ENCODE measurements at places on chromosomes 2 and 18.

- DNase-seq: no peak
Observed at GRCh38 chr2:232406556-232407310, at the start of gene ALPG. Gene ALPG, plus strand, starts transcription at chr2:232406844. Its CDS starts 51 bp downstream, at chr2:232406895.

DNA sequence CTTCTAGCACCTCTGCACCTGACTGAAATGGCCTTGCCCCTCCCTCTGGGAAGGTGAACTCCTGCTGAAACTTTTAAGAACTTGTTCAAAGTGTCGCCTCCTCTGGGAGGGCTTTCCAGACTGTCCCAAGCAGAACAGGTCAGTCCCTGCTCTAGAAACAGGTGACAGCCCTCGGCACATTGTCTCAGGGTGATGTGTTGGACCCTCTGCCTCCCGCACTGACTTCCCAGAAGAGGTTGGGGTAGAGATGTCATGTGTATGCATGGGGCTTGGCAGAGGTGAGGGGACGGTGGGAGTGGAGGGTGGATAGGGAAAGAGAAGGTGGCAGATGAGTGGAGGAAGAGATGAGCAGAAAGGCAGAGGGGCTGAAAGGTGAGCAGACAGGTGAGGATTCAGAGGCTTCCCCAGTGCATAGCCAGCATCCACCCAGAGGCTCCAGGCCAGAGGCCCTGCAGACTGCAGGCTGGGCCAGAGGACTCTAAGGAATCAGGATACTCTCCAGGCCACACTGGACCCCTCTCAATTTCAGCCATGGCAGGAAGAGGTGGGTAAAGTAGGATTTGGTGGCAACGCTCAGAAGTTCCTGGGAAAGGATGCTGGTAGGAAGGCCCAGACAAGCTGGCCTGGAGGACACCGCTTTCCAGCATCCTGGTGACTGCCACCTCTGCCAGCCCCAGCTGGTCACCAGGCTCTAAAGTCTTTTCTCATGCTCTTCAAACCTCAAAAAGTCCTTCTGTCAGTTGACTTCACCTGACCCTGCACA lies 24.8 kb upstream of the TNS1 start:
- DNase-seq: peak; percentile 3

- DNase-seq: no peak
Observed at GRCh38 chr18:57131782-57132181, 15.1 kb upstream of the BOD1L2 start.

- DNase-seq: no peak
Observed at GRCh38 chr18:58386780-58387179, 242.1 kb downstream of the ALPK2 start.

GRCh38 chr2:133641942-133642725 lies 73.9 kb upstream of the NCKAP5 start:
- DNase-seq: peak; percentile 9

GRCh38 chr2:121902616-121903015 lies 147.2 kb downstream of the TSN start:
- DNase-seq: peak; percentile 56

GRCh38 chr2:11357428-11357972 lies 13.1 kb upstream of the ROCK2 start:
- no peak for DNase-seq

GRCh38 chr2:38430196-38430595 lies 53.1 kb upstream of the ATL2 start:
- no peak for DNase-seq

DNA sequence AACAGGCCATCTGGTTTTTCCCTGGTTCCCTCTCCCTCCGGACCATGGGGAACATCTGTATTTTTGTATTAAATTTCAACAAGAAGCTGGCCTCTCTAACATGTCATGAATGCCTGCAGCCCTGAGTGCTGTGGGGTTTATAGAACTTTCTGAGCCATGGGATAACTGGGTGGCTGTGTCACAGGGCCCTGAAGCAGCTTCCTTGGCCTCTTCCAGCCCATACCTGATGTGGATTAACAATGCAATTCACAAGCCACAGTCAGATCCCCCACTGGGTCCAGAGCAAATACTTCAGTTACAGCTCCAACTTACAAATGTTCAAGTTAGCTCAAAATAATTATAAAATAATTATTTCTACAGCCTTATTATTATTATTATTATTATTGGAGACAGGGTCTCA lies 307.8 kb upstream of the CELF4 start:
- DNase-seq: no peak

- no peak for DNase-seq
Observed at GRCh38 chr18:43442131-43442530, 164.8 kb upstream of the SYT4 start.

- peak; percentile 50 for DNase-seq
Observed at GRCh38 chr2:160419776-160420505, 73.7 kb downstream of the RBMS1 start.

- DNase-seq: no peak
Observed at GRCh38 chr2:234914371-234915154, 37.3 kb upstream of the SH3BP4 start.

DNA sequence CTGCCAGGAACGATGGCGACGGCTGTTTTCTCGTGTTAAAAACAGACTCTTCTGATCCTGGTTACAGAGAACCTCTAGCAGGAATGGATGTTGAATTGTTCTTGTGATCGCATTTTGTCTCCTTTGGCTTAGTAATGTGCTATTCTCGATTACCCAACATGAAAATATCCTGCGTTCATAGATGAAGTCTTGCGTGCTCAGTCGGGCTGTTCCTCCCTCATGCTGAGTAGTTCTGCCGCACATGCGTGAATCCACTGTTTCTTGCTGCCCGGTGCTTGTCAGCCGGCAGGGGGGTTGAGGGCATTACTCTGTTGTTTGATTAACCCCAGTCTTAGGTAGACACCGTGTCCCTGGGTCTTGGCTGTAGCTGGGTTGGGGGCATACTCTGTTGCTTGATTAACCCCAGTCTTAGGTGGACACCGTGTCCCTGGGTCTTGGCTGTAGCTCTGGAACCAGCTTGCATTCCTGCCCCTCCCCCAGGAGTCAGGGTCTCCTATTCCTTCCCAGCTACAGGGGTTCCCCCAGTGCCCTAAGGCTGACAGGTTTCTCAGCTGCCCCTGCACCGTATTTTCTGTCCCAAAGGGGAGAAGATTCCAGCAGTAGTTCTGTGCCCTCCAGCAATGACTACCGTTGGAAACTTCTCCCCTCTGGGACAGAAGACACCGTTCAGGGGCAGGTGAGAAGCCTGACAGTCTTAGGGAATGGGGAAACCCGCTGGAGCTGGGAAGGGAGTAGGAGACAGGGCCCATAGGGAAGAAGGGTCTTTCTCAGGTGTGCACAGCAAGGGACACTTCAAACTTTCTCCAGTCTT lies 22.1 kb upstream of the ASB1 start:
- DNase-seq: no peak

DNA sequence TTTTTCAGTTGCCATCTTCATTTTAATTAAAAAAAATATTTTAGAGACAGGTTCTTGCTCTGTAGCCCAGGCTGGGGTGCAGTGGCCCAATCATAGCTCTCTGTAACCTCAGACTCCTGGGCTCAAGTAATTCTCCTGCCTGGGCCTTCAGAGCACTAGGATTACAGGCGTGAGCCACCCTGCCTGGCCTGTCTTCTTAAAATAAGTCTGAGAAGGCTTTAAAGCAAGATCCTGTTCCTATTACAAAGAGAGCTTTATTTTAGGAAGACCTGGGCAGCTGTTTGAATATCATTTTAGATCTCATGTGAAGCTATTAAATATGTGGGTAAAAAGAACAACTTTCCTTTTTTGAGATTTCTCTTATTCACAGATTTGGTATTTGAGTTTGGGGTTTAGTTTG lies 1.5 kb downstream of the FAM228A start:
- no peak for DNase-seq

- no peak for DNase-seq
Observed at GRCh38 chr18:72283148-72283925, 260.8 kb downstream of the CBLN2 start.

- DNase-seq: no peak
Observed at GRCh38 chr2:228681979-228682378, 500.5 kb upstream of the SPHKAP start.

- DNase-seq: no peak
Observed at GRCh38 chr18:48393776-48394175, 15.4 kb downstream of the ZBTB7C start.

DNA sequence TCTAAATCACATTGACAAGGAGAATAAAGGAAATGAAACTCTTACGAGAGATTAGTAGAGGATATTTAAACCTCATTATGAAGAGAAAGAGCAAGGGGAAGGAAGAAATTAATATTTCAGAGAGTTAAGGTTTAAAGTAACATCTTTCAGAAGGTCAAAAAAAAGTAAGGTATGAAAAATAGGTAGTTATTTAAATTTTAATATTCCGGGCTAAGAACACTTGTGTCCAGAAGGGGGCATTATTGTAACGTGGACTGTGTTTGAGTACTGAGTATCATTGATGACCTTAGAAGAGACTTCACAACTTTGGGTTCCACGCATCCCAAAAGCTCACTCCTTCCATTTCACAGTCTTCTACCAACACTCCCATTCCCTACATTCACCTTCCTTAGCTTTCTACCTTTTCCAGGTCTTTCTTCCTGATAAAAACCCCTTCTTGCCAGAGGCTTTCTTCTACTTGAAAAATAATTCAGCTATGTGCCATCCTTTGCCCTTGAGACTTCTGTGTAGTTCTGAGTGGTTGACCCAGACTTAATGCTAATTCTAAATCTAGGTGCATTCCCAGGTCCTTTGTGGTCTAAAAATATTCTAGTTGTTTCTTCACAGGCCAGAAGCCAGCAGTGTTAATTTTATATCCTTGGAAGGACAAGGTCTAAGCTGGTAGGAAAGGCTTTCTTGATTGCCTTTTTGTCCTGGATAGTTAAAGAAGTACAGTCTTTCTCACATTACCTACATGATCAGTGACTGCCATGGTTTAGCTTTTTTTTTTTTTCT lies 16.5 kb downstream of the DYNC1I2 start:
- peak; percentile 46 for DNase-seq

DNA sequence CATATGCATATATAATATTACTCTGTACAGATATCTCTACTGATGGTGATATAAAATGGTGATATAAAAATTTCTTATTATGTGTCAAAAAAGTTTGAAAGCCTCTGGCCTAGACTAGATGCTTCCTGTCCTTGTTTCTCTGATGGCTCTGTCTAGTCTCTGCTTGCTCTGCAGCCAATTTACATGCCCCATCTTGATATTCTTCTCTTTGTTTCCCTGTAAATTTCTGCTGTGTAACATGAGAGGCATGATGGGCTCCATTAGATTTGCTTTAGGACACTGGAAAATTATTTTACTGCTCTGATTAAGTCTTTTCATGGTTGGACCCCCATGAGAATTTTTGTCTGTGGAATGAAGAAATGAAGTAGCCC lies 24.3 kb downstream of the BABAM2 start:
- DNase-seq: no peak

DNA sequence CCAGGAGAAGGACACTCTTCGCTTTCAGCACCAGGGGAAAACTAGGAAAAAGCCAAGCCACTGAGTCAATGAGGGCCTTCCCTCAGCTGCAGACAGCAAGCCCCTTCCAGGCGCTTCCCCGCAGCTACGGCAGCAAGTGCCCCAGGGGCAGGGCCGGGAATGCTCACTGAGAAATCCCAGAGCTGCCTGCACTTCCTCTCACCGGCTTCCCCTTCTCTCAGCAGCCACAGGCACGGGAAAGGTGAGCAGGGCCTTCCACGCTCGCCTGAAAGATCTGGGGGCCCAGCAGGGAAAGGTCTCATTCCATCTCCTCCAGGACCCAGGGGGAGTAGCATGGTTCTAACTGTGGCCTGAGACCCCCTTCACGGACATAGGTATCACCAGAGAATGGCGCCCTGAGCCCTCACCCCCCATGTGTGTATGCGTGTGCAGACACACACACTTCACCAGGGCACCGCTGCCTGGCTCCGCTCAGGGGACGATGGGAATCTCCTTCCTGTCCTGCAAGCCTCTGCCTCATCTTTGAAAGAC lies 29.6 kb upstream of the FOSL2 start:
- no peak for DNase-seq

- DNase-seq: no peak
Observed at GRCh38 chr2:236932831-236933361, 152.8 kb upstream of the COPS8 start.

GRCh38 chr2:231161877-231162329 lies 36.5 kb upstream of the ARMC9 start:
- DNase-seq: peak; percentile 77

DNA sequence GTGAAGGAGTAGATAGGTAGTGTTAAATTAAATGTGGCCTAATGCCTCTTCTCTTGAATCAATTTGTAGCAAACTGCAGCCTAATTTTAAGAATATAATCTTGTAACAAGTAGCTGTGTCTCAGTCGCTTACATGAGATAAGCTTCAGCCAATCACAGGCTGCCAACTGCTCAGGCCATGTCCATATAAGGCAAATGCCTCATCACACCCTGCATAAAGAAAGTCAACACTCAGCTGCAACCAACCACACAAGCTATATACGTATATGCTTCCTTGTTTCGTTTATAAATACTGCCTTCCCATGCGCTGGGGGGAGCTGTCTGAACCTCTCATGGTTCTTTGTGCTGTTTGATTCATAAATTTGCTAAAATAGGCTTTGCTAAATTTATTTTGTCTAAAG lies 476.3 kb downstream of the TRIB2 start:
- no peak for DNase-seq

GRCh38 chr2:74739129-74739528 lies 85.1 kb downstream of the SEMA4F start:
- no peak for DNase-seq

GRCh38 chr2:182541268-182541667 lies 114.4 kb upstream of the PDE1A start:
- DNase-seq: no peak

- no peak for DNase-seq
Observed at GRCh38 chr2:190722061-190722759, 73.3 kb downstream of the NAB1 start.

DNA sequence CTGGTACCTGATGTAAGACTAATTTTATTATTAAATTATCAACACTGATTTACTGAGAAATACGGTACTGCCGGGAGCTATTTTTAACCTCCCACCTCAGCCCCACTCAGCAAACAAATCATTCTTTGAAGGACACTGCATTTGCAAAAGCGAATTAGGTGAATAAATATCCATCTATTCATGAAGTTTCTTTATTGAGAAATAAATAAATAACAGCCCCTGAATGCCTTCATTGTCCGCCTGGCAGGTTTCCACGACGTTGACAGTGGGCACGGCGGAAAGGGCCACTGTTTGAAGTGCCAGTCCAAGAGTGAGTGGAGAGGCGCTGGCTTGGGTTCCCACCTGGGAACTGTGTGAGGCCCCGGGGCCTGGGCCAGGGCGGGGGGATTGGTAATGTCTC lies 15.7 kb downstream of the C1QL2 start:
- DNase-seq: no peak
